AG04449 (cell line): ENCODE measurements at places on chromosomes 16 and 17.

GRCh38 chr16:89031715-89032659 lies 55.0 kb upstream of the CBFA2T3 start:
- no peak for DNase-seq

DNA sequence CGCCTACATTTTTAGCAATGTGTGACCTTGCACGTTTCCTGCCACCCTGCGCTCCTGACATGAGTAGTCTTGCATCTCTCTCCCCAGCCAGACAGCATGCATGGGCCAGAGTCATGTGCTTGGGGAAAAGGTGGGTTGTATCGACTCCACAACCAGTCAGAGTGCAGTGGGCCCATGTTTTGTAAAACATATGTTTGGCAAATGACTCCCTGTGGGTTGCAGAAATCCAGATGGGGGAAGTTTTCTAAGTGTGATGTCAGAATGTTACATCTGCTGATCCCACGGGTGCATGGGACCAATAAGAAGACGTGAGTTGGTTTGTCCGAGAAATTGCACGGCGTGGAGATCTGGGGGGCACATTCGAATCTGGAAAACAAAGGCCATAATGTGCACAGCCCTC lies 147.1 kb downstream of the FOXL1 start:
- DNase-seq, result no peak

- no peak for DNase-seq
Observed at GRCh38 chr16:49483251-49483650, 109.6 kb downstream of the C16orf78 start.

DNA sequence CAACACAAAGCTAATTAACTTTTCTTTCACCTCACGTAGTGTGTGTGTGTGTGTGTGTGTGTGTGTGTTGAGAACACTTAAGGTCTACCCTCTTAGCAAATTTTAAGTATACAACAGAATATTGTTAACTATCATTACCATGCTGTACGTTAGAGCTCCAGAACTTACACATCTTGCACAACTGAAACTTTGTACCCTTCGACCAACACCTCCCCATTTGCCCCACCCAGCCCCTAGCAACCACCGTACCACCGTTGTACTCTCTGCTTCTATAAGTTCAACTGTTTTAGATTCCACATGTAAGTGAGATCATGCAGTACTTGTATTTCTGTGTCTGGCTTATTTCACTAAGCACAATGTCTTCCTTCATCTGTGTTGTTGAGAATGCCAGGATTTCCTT lies 28.1 kb upstream of the MLYCD start:
- DNase-seq, result no peak
